ENCODE measurements at places on chromosomes 1 and 21.

GRCh38 chr1:97909266-97909665 lies 11.6 kb downstream of the DPYD start:
- no peak for DNase-seq

DNA sequence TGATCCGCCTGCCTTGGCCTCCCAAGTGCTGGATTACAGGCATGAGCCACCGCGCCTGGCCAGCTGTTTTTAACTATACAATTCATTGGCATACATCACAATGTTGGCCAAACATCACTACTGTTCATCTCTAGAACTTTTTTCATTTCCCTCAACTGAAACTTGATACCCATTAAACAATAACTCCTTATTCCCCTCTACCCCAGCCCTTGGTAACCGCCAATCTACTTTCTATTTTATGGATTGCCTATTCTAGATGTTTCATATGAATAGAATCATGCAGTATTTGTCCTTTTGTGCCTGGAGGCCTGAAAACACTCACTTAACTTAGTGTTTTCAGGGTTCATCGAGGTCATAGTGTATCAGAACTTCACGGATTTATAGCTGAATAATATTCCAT lies 16.2 kb downstream of the BTF3L4 start:
- no peak for DNase-seq

- peak; percentile 80 for DNase-seq
These were observed 105.9 kb upstream of the HNRNPU start for GRCh38 chr1:244970236-244970743.

DNA sequence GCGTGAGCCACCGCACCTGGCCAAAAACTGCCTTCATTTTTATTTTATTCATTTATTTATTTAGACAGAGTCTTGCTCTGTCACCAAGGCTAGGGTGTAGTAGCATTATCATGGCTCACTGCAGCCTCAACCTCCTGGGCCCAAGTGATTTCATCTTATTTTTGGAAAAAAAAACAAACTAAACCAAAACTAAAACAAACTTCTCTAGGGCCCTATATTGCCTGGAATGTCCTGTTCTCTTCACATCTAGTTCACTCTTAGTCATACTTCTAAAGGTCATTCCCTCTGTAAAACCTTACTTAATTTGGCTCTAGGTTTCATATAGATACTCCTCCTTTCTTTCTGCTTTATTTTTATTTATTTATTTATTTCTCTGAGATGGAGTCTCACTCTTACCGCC lies 15.6 kb downstream of the RPS27 start:
- DNase-seq, result peak; percentile 84

DNA sequence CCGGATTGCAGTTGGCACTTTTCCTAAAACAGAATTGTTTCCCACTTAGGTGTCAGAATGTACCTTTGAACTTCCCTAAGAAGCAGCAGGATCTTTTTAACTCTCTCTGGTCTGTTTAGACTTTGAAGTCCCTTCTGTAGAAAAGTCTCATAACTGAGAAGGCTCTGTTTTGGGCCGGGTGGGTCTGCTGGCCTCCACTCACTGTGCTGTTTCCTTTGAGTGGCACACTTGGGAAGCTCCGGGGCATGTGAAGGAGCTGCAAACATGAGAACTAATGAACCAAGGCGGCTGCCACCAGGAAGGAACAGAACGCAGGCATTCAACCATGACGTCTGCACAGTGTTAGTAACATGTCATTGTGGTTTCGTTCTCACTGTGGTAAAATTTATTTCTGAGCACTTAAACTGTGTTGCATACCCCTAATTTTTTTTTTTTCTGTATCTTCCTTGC lies 19.5 kb upstream of the NCMAP start:
- DNase-seq, result peak; percentile 33
